NCI-H460 (cell line): ENCODE measurements at places on chromosomes 1 and 21. TPM values are rescaled to one million over a fixed set of nuclear protein-coding genes. Genes with fewer than 3 reads are reported as not detected.

Gene OR2AK2
- total RNA-seq: not detected in 2 replicates

Gene CR1
- not detected in 2 replicates for total RNA-seq

Gene GUCA2B
- total RNA-seq: not detected in 2 replicates

Gene UBE4B
- total RNA-seq: 18.8 and 23.6 TPM in 2 replicates

Gene CD5L
- total RNA-seq: not detected in 2 replicates

Gene LYPD8
- total RNA-seq: not detected in 2 replicates

Gene RNU1-4
- under 0.01 TPM in 2 replicates for total RNA-seq

Gene LRRC8C
- 2.2 and 2.3 TPM in 2 replicates for total RNA-seq

Gene FCRL1
- not detected in 2 replicates for total RNA-seq

Gene NBPF6
- total RNA-seq: not detected in 2 replicates

Gene FRRS1
- 8.7 and 9.3 TPM in 2 replicates for total RNA-seq

Gene C1orf94
- total RNA-seq: not detected in 2 replicates

Gene SMIM1
- total RNA-seq: not detected in 2 replicates

Gene AMY1B
- not detected in 2 replicates for total RNA-seq

Gene LHX8
- total RNA-seq: not detected in 2 replicates
